ENCODE measurements at places on chromosomes 1 and 21.

DNA sequence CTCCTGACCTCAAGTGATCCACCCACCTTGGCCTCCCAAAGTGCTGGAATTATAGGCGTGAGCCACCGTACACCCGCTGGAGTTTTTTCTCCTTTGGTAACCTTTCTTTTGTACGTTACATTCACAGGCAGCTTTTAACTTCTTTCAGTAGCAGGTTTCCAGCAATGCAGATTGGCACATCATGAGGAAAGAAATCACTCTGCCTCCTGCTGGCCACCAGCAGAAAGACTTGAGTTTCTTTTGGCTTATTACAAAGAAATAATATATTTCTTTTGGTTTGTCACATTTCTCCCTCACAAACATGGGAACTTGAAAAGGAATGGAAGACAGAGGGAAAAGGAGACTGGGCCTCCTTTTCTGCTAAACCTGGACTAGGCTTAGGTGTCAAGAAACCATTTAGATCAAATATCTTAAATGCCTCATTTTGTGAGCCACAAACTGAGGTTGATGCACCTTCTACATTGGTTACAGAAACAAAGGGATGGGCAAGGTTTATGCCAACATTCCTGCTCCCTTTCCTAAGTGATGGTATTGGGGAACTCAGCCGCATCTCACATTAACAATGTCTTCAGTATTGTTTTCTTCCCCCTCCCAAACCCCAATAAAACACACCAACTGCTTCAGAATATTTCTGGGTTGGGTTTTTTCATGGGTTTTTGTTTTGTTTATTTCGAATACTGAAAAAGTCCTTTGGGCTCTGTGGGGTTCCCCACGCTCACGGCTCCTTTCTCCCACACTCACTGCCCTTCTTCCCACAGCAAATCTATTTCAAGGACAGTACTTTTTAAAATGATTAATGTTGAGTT, 7.7 kb downstream of the ENSA start:
- peak; percentile 86 for DNase-seq

- no peak for DNase-seq
Measured at GRCh38 chr1:47474278-47475193, 36.7 kb downstream of the FOXD2 start.

GRCh38 chr1:182120411-182121258, 59.1 kb upstream of the ZNF648 start:
- DNase-seq: peak; percentile 14

DNA sequence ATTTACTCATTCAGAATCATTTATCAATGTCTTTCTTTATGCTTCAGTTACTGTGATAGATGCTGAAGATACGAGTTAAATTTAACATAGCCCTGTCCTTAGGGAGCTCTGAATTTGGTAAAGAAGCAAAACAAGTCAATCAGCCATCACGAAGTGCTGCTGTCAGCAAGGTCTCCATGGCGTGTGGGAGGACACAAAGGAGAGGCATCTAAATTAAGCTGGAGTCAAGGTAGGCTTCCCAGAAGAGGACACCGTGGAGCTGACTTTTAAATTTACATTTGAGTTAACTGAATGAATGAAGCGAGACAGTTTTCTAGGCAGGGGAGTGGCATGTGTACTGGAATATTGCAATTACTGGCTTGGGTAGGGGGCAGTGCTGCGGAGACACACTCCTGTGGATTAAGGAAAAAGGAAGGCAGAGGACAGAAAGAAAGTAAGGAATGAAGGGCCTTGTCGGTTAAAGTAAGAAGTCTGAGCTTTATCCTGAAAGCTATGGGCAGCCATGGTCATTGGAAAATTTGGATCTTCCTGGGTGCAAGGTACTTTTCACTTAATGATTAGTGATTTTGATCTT, 41.3 kb upstream of the C1orf87 start:
- DNase-seq: no peak

DNA sequence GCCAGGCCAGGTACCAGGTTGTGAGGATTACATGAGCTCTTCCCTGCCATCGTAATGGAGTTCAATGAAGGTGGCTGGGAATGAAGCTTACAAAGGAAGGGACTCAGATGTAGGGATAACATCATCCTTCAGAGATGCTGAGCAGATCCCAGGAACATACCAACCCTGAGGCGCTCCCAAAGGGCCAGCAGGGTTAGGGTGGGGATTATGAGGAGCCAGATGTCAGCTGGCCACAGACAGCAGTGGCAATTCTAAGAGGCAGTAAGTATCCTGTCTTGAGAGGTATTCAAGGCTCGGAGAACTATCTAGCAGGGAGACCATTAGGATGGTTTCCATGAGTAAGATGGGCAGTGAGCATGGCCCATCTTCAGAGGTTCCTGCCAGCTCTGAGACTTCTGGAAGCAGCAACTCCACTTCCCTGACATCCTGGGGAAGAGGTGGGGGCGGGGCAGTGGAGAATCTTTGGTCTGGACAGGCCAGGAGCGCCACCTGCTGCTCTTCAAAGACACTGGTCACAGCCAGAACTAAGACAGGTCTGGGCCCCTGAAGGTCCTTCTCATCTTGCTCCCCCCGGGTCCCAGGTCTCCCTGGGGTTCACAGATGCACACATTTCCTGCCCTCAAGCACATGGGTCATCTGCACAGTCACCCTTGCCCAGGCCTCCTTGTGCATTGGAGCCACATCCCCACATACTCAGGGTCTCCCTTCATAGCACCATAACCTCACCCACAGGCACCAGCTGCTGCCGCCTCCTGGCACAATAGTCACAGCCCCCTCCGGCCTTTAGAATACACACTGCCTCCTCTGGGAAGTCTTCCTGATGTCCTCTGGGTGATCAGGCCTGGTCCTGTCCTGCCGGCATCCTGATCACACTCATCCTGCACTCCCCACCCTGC, 2.7 kb upstream of the SDC3 start:
- DNase-seq: peak; percentile 91

- DNase-seq: no peak
Measured at GRCh38 chr21:31500071-31500470, 156.0 kb upstream of the TIAM1 start.

DNA sequence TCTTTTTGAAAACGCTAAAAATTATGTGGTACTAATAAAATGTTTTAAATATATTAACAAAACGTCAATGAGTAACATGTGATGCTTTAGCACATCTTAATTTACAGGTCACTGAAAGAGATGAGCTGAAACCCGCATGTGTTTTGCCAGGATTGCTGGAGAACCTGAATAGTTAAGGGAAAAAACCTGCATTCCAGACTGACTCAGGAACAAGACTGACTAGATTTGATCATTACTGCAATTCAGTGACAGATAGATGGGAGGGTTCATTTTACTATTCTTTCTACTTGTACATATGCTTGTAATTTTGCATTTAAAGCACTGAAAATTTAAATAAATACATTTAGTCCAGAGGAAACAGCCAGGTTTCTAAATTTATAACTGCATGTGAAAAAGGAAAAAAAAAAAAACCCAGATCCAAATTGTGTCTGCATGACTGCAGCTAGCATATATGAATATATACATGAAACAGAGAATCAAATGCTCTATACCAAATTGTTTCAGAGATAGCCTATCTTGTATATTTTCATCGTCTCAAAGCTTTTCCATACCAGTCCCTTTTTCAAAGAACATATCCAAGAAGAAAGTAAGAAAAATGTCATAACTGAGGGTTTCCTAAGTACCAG, 71.7 kb downstream of the APP start:
- no peak for DNase-seq

DNA sequence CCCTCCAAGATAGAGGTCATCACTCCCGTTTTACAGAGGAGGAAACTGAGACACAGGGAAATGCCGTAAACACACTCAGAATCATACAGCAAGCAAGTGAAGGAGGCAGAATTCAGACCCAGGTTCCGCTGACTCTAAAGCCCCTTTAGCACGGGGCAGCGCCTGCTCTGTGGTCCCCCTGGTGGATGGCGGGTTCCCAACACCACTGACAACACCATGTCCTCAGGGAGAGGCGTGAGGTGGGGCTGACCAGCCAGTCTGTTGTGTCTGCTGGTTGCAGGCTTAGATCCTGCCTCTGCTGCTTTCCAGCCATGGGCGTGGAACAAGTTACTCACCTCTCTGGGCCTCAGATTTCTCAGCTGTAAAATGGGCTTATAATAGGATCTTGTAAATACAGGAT, 617.3 kb downstream of the MATN1 start:
- DNase-seq: no peak

DNA sequence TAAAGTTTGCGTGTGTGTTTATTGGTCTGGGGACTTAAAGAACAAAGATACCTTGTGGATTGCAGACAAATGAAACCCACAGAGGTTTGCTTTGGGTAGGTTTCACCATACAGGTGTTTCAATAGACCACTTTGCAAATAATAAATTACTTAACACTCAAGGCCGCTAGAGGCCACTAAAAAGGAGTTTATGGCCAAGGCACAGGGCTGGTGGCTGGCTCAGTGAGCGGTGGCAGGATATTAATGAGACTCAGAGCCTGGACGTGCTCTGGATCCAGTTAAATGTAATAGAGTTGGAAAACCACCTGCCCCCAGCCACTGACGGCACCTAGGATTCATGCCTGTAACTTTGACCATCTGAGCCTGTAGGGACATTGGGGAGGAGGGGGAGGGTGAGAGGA, 44.5 kb downstream of the LRRC38 start:
- no peak for DNase-seq

GRCh38 chr1:201020721-201021629, 2.5 kb downstream of the KIF21B start:
- DNase-seq: no peak

DNA sequence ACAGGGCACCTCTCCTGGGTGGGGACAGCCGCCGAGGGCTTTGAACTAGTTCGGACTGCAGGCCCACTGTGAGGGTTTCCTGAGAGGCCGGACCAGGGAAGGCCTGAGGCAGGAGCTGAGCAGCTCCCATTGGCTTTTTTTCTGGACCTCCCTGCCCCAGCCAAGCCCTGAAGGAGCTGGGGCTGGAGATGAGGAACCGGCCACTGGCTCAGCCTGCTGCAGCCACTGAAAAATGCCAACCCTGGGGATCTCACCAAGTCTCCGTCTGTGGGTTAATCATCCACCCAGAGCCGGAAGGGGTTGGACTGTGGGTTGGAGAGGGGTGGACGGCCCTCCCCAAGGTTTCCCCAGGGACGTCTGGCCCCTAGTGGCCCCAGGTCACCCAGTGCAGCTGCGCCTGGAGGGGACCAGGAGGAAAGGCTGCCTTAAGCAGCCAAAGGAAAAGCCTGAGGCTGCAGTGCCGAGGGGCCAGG, 2.5 kb downstream of the VWA1 start:
- DNase-seq: no peak

- no peak for DNase-seq
Measured at GRCh38 chr1:16110884-16111283, 37.4 kb upstream of the FAM131C start.

DNA sequence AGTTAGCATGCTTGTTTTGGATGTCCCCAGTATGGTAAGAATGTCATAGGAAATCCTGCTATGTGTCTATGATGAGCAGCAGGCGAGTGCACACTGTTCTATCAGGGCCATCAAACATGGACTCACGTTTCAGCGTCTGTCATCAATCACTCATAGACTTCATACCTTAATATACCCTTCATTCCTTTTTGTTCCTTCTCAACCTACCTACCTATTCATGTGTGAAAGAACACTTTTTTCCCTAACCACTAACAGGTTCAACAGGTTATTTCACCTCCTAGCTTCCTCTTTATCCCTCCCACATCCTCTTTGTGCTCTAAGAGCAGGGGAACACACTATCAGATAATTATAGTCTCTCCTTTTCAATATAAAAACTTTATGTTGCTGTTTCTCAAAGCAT, 300.6 kb downstream of the TM2D1 start:
- DNase-seq: no peak
